ENCODE measurements at places on chromosomes 5 and 9. TPM values are rescaled to one million over a fixed set of nuclear protein-coding genes. Genes with fewer than 3 reads are reported as not detected.

Gene APBA1
- total RNA-seq, result under 0.01 TPM

Gene FAM153A
- total RNA-seq, result not detected

Gene TEX48
- total RNA-seq, result not detected

Gene CKMT2
- total RNA-seq, result not detected

Gene FCN2
- total RNA-seq, result not detected

Gene ZNF483
- total RNA-seq, result not detected

Gene CARTPT
- not detected for total RNA-seq

Gene TERT
- 0.72 TPM for total RNA-seq

Gene PCDHGA12
- total RNA-seq, result not detected

Gene INSL4
- not detected for total RNA-seq

Gene SLC25A2
- total RNA-seq, result not detected

Gene LECT2
- not detected for total RNA-seq

Gene GABRP
- not detected for total RNA-seq

Gene ETF1
- 276 TPM for total RNA-seq

Gene NINJ1
- total RNA-seq, result 71.0 TPM

Gene CSF1R
- not detected for total RNA-seq

Gene CAMLG
- total RNA-seq, result 29.8 TPM

Gene MATR3
- 280 TPM for total RNA-seq

Gene ZNF366
- total RNA-seq, result not detected

Gene TMEM232
- total RNA-seq, result 2.6 TPM

Gene SPINK6
- total RNA-seq, result not detected

Gene CD14
- total RNA-seq, result 2.6 TPM

Gene C5orf46
- not detected for total RNA-seq

Gene FRMPD1
- not detected for total RNA-seq

Gene ACTBL2
- total RNA-seq, result 0.30 TPM

Gene MYORG
- total RNA-seq, result 0.23 TPM

Gene LSM11
- total RNA-seq, result 4.3 TPM

Gene GLRA1
- total RNA-seq, result not detected

Gene OMD
- total RNA-seq, result not detected

Gene NR6A1
- total RNA-seq, result 2.5 TPM

Gene DDX41
- 125 TPM for total RNA-seq

Gene DNAH5
- total RNA-seq, result 1.6 TPM

Gene CCDC171
- total RNA-seq, result 9.1 TPM

Gene CKS2
- 335 TPM for total RNA-seq

Data from MG63 (cell line).